ENCODE measurements at places on chromosomes 6 and 20. TPM values are rescaled to one million over a fixed set of nuclear protein-coding genes. Genes with fewer than 3 reads are reported as not detected.

The KIF6 gene
- polyA plus RNA-seq = 2.1 TPM

The CDH26 gene
- 3.3 TPM for polyA plus RNA-seq

The MYBL2 gene
- not detected for polyA plus RNA-seq

The LAMA5 gene
- 21.6 TPM for polyA plus RNA-seq

The SFTA2 gene
- polyA plus RNA-seq = not detected

The OTOR gene
- polyA plus RNA-seq = not detected

The CST8 gene
- polyA plus RNA-seq = not detected

The SRMS gene
- polyA plus RNA-seq = not detected

The ARMC12 gene
- polyA plus RNA-seq = 4.9 TPM

The HLA-G gene
- polyA plus RNA-seq = not detected

The PRDM13 gene
- not detected for polyA plus RNA-seq

The DTNBP1 gene
- 22.6 TPM for polyA plus RNA-seq

The POFUT1 gene
- polyA plus RNA-seq = 15.5 TPM

The CDSN gene
- polyA plus RNA-seq = not detected

The RIMS4 gene
- polyA plus RNA-seq = 40.6 TPM

The SLC12A5 gene
- 53.1 TPM for polyA plus RNA-seq

The NRM gene
- 7.1 TPM for polyA plus RNA-seq

The CABLES2 gene
- polyA plus RNA-seq = 8.3 TPM

The TMC2 gene
- 0.66 TPM for polyA plus RNA-seq

The SESN1 gene
- polyA plus RNA-seq = 46.4 TPM

The ID1 gene
- 26.3 TPM for polyA plus RNA-seq

The PRL gene
- not detected for polyA plus RNA-seq

The MPIG6B gene
- not detected for polyA plus RNA-seq

The DNAH8 gene
- polyA plus RNA-seq = 0.07 TPM

The SCUBE3 gene
- polyA plus RNA-seq = 7.3 TPM

The CRIP3 gene
- 3.7 TPM for polyA plus RNA-seq

The SLC4A11 gene
- not detected for polyA plus RNA-seq

The SIRPB2 gene
- not detected for polyA plus RNA-seq

The MLN gene
- polyA plus RNA-seq = not detected

The SLC29A1 gene
- polyA plus RNA-seq = 29.5 TPM

The DEFB132 gene
- polyA plus RNA-seq = not detected

The MEI4 gene
- not detected for polyA plus RNA-seq

The GUCA1A gene
- 0.24 TPM for polyA plus RNA-seq

Measured in neural cell (in vitro differentiated cells).